ENCODE measurements at places on chromosomes 4 and X.

DNA sequence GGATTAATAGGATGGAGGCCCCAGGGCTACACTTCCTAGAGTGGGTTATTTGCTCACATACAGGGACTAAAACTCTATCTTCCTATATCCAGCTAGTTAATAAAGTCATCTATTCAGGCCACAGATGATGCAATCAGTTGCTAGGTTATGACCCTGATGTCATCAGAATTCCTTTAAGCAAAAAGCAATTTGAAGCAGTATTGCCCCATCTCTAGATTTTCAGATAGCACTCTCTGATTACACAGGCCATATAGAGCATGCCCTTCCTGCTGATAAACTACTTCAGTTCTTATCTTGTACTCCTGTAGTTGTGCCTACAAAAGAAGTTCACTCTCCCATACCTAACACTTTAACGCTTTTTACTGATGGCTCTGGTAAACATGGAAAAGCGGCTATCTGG, 84.8 kb downstream of the TMEM144 start:
- no peak for DNase-seq

DNA sequence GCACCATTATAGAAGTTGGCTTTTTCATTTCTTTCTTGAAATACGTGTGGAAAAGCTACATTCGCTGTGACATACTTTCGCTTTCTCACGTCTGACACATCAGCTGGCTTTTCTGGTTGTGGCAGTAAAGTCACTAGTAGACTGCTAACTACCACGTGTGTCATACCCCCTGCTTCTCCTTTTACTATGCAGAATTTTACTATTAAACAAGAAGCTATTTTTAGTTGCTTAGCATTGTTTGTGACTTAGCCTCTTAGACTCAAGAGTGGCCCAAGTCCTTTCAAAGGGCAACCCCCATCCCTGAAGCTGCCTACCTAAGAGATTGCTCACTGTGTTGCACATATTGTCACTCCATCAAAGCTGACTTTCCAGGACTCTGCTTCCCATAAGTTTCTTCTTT, 2.1 kb upstream of the IL2 start:
- peak; percentile 8 for DNase-seq

DNA sequence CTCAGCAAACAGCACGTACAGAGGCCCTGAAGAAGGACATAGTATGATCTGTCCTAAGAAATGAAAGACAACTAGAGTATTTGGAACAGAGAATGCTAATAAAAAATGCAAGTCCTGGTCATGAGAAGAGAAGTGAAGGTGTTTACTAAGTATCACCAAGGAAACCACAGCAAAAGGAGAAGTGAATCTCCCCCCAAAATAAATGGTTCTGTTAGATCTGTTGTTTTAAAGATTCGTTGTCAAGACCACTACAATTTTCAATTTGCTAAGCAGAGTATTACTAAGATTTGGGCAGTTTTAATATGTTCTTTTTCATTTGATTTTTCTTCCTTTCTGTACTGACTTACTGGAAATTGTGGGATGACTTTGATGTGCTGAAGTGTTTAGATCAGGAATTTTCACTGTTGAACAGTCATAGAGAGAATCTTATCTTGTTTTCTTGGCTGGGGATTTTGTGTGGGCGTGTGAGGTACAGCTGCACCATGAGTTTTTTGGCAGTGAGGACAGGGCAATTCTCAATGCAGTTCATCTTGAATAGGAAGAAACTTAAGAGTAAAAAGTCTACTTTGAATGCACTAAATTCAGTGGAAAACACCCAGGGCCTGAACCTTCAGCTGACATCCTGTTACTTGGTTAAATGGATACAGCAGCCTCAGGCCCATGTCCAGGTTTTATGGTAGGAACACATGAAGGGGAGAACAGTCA, 132.2 kb downstream of the STIM2 start:
- peak; percentile 78 for DNase-seq

GRCh38 chr4:15535599-15535998, 65.9 kb downstream of the CC2D2A start:
- no peak for DNase-seq

DNA sequence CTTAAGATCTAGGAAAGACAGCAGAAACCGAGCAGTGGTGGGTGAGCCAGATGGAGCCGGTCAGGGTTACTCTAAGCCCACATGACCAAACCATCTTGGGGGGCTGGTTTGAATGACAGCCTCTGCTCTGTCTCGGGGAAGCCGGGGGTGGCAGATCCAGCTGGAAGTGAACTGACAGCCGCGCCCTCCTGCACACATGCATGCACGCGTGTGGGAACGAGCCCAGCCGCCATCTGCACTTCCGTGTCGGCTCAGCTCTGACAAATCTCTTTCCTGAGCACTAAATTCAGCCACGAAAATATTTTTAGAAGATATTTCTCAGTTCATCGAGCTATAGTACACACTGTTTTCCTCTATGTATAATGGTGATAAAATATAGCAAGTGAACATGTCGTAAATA, 115.5 kb downstream of the DCTD start:
- no peak for DNase-seq

- no peak for DNase-seq
Observed at GRCh38 chr4:57410331-57411052, 300.3 kb upstream of the IGFBP7 start.

DNA sequence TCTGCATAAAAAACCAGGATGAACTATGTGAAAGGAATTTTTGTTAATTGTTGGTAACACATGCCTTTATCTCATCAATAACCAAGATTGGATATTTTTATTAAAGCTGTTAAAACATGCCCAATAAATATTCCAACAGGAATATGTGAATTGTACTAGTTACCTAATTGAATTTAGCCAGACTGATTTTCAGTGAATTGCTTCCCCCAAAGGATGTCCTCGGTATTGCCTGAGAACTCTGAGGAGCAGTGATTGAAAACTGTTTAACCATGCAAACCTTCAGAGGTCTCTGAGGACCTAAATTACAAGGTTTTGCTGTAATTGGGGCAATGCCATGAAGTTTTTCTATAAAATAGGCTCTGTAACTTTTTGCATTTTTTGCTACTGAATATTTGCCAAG, 66.6 kb downstream of the BLTP1 start:
- no peak for DNase-seq

DNA sequence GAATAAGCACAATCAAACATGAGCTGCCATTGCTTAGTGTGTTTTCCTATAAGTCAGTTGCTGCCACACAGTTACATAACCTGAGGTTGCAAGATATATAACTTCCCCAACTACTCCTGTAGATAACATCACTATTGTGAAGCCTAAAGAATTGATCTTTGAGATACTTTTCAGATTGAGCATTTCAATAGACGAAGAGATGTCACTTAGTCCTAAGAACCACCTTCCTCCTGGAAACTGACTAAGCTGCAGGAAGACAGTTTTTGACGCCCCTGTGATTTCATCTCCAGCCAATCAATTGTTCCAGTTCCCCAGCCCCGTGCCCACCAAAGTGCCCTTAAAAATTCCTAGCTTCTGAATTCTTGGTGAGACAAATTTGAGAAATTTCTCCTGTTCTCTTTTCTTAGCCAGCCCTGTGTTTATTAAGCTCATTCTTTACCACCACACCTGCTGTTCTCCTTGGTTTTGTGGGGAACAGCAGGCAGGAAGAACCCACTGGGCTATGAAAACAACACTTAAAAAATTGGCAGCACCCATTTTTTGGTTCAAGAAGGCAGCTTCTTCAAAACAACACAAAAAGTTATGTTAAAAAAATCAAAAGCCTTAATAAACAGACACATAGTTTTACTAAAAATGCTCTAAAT, 317.1 kb upstream of the PABPC4L start:
- no peak for DNase-seq

GRCh38 chrX:94686071-94686470, 1012.1 kb downstream of the FAM133A start:
- no peak for DNase-seq
